CD4-positive, alpha-beta memory T cell (primary cell): ENCODE measurements at places on chromosomes 7 and 10. TPM values are rescaled to one million over a fixed set of nuclear protein-coding genes. Genes with fewer than 3 reads are reported as not detected.

Gene CABCOCO1
- not detected for total RNA-seq

GRCh38 chr10:529468-530230, 159.8 kb downstream of the DIP2C start:
- no peaks in the 10 kb centered on the region for H3K4me1 ChIP-seq
- no peaks in the 10 kb centered on the region for H3K27me3 ChIP-seq
- H3K36me3 ChIP-seq, result no peaks in the 10 kb centered on the region
- H3K4me3 ChIP-seq, result no peak overlapping the region
- no peak for DNase-seq

- no peak for DNase-seq
- peaks cover 3% of the 10 kb centered on the region for H3K27me3 ChIP-seq
- peaks cover 6% of the 10 kb centered on the region for H3K4me1 ChIP-seq
Measured at GRCh38 chr10:5592070-5592469, 67.3 kb downstream of the CALML3 start.

DNA sequence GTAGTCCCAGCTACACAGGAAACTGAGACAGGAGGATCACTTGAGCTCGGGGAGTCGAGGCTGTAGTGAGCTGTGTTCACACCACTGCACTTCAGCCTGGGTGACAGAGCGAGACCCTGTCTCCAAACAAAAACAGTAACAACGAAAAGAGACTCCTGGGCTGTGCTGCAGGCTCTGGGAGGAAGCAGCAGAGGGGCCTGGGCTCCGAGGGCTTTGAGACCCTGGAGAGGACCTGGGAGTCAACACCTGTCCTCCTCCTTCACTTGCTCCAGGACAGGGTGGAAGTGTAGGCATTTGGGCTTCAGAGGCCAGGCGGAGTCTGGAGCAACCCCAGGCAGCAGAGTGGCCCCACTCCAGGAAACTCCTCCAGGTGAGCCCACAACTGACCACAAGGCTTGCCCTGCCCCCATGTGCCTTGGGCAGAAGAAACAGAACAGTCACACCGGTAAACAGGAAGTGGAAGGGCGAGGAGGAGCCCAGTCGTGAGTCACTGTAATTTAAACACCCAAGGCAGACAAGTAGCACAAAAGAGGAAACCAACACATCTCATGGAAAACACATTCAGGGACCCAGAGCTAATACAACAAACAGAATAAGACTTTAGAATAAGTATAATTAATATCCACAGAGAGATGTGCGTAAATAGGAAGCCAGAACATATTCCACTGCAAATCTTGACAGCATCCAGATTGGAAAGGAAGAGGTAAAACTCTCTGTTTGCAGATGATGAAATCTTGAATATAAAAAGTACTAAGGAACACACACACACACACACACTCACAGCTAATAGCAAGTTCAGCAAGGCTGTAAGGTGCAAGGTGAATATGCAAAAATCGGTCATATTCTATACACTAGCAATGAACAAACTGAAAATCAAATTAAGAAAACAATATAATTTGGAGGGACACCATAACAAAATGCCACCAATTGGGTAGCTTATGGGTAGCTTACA, 20.5 kb upstream of the RASGEF1A start:
- H3K36me3 ChIP-seq, result no peaks in the 10 kb centered on the region
- peak overlapping the region; percentile 42 for H3K4me3 ChIP-seq
- H3K27me3 ChIP-seq, result no peaks in the 10 kb centered on the region
- peaks cover 42% of the 10 kb centered on the region for H3K4me1 ChIP-seq
- DNase-seq, result peak; percentile 55

DNA sequence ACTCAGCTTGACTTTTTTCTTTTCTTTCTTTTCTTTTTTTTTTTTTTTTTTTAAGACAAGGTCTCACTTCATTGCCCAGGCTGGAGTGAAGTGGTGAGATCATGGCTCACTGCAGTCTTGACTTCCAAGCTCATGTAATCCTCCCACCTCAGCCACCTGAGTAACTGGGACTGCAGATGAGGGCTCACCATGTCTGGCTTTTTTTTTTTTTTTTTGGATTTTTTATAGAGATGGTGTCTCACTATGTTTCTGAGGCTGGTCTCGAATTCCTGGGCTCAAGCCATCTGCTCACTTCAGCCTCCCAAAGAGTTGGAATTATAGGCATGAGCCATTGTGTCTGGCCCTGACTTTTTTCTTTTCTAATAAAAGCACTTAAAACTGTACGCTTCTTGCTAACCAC, 358.2 kb upstream of the IGFBP3 start:
- no peak for DNase-seq
- H3K36me3 ChIP-seq, result no peaks in the 10 kb centered on the region
- H3K4me3 ChIP-seq, result no peak overlapping the region
- no peaks in the 10 kb centered on the region for H3K27me3 ChIP-seq

Gene CASTOR2
- 3.4 TPM for total RNA-seq

DNA sequence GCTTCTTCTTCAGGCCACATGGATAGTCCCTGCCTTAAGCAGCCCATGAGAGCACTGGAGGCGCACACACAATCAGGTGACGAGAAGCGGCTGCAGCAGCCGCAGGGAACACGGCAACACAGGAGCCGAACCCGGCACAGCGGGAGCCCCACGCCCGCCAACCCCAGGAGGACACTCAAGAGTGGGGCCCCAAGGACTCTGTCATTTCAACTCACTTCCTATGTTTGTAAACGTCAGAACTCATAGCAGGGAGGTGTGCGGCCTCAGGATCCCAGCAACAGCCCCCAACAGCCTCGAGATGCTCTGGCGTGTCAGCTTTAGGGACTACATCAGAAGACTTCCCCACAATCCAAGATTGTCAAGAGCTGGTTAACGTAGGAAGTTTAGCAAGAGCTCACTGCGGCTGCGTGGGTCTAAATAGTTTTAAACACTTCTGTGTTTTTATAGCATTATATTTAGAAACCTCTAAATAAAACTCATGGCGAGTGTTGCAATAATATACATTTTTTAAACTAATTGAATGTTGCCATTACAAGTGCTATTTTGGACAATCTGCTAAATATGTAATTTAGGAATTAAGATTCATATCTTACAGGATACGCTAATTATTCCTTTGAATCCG, 123.4 kb downstream of the MAD1L1 start:
- H3K27ac ChIP-seq, result no peak overlapping the region
- DNase-seq, result no peak
- H3K27me3 ChIP-seq, result no peaks in the 10 kb centered on the region
- H3K4me3 ChIP-seq, result no peak overlapping the region
- H3K36me3 ChIP-seq, result no peaks in the 10 kb centered on the region
- H3K4me1 ChIP-seq, result peaks cover 3% of the 10 kb centered on the region

DNA sequence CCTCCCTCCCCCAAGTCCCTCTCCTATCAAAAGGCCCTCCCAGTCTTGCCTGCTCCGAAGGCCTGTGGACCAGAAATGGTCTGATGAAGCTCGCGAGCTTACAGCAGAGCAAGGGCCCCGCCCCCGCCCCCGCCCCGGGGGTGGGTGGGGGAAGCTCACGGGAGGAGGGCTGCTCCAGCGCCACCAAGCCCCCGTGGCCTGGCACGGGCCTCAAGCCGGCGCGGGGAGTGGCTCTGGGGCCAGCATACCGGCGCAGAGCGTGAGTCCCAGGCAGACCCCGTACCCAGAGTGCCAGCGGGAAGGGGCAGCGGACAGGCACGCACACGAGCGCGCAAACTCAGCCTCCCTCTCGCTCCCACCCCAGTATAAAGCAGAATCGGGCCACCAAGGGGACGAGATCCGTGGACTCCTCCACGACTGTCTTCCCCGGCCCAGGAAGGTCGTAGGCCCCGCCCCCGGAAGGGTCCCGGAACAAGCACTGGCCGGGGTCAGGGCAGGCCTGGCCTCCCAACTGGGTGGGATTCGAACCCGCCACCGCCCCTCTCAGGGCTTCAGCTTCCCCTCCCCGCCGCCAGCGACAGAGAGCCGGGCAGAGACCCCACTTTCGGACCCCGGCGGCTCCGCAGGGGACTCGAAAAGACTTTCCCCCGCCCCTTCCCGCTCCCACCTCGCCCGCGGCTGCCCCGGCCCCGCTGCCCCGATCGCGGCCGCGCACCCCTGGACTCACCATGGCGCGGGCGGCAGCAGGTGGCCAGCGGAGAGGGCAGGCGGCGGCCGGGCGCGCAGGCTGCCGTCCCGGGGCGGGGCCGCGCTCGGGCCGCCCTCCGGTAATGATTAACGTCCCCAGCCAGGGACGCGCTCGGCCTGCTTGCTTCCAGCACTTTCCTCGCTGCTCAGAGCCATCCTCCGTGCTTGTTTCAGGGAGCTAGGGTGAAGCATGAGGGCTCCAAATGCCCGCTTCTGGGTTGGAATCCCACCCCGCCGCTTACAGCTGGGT, at the start of gene PCBD1:
Gene PCBD1, minus strand, starts transcription at position 762 of the 997 bp plus-strand sequence. Its CDS starts 32 bp downstream, at position 730.
- H3K27ac ChIP-seq, result peak within 1 kb of the TSS; percentile 73
- H3K4me3 ChIP-seq, result peak within 1 kb of the TSS; percentile 26
- DNase-seq, result peak; percentile 74

DNA sequence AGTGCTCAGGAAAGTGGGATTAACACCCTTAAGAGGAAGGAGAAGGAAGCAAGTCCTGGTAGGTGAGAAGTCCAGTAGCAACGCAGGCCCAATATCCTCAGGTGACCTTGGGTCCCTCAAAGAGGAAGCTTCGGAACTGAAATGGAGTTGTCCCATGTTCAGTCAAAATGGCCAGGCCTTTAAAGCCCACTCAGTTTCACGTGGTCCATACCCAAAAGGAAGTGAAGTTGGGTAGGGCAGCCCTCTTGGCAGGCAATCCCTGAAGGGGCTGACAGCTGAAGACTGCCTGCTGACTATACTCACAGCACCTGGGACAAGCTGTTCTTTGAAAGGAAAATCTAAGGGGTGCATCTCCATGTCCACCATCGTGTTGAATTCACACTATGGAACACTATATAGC, 3.0 kb downstream of the GSAP start:
- no peak for DNase-seq
- no peak overlapping the region for H3K4me3 ChIP-seq
- H3K27me3 ChIP-seq, result no peaks in the 10 kb centered on the region
- no peak overlapping the region for H3K27ac ChIP-seq
- H3K36me3 ChIP-seq, result no peaks in the 10 kb centered on the region

Gene GJC3
- total RNA-seq, result 0.61 TPM

Gene IQUB
- 0.49 TPM for total RNA-seq

GRCh38 chr7:140594131-140594691, 46.4 kb downstream of the DENND2A start:
- H3K27ac ChIP-seq, result no peak overlapping the region
- no peaks in the 10 kb centered on the region for H3K4me1 ChIP-seq
- DNase-seq, result no peak
- H3K36me3 ChIP-seq, result no peaks in the 10 kb centered on the region
- H3K4me3 ChIP-seq, result no peak overlapping the region
- H3K27me3 ChIP-seq, result no peaks in the 10 kb centered on the region

GRCh38 chr7:55255496-55256445, 109.4 kb upstream of the LANCL2 start:
- peaks cover 8% of the 10 kb centered on the region for H3K27me3 ChIP-seq
- peak; percentile 66 for DNase-seq
- H3K4me3 ChIP-seq, result peak overlapping the region; percentile 73
- no peaks in the 10 kb centered on the region for H3K36me3 ChIP-seq

GRCh38 chr7:24656608-24657007, 83.4 kb downstream of the PALS2 start:
- no peaks in the 10 kb centered on the region for H3K27me3 ChIP-seq
- no peak overlapping the region for H3K27ac ChIP-seq
- no peak for DNase-seq
- H3K36me3 ChIP-seq, result no peaks in the 10 kb centered on the region
- no peak overlapping the region for H3K4me3 ChIP-seq

GRCh38 chr7:142412551-142413193, 154.8 kb upstream of the PRSS58 start:
- no peak overlapping the region for H3K4me3 ChIP-seq
- no peak overlapping the region for H3K27ac ChIP-seq
- no peaks in the 10 kb centered on the region for H3K27me3 ChIP-seq
- H3K36me3 ChIP-seq, result no peaks in the 10 kb centered on the region
- H3K4me1 ChIP-seq, result no peaks in the 10 kb centered on the region
- DNase-seq, result peak; percentile 43

Gene GIMAP8
- total RNA-seq, result 62.5 TPM

Gene BCCIP
- 35.4 TPM for total RNA-seq

DNA sequence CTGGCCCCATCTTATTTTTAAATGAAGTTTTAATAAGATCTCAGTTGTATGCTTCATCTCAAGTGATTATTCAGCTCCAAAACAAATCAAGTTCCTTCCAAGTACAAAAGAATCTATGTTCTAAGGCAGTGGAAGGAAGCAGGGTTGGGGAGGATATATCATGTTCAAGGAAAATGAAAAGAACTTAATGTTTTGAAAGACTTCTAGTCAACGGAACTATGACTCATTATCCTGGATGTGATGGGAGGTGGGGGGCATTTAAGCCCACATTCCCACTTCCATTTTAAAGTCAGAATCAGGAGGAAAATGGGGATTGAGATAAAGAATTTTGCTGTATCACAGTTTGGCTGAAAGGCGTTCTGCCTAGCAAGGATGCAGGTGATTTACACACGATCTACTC, 59.4 kb downstream of the FANK1 start:
- no peak overlapping the region for H3K27ac ChIP-seq
- no peaks in the 10 kb centered on the region for H3K4me1 ChIP-seq
- no peak for DNase-seq
- H3K27me3 ChIP-seq, result no peaks in the 10 kb centered on the region
- H3K4me3 ChIP-seq, result no peak overlapping the region

DNA sequence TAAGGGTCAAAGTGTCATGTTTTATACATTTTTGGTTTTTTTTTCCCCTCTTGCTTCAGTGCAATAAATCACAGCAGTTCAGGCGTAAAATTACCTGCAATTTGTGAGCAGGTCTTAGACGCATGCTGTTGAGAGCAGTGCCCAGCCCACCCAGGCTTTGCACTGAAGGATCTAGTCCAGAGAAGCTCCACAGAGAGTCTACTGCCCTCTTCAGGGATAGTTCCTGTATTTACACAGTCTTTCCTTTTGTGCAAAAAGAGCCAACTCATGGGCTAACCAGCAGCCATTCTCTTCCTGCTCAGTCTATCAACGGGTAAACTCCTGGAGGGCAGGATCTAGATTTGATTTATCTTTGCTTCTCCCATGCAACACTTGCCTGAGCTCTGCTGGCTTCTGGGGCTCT, 82.2 kb upstream of the NAMPT start:
- no peaks in the 10 kb centered on the region for H3K36me3 ChIP-seq
- no peak overlapping the region for H3K27ac ChIP-seq
- H3K4me1 ChIP-seq, result no peaks in the 10 kb centered on the region
- no peak for DNase-seq
- no peak overlapping the region for H3K4me3 ChIP-seq

Gene PON1
- total RNA-seq, result not detected

GRCh38 chr10:96358851-96359540, at the start of gene OPALIN:
Gene OPALIN (minus strand): TSS chr10:96359002. CDS start chr10:96358896, 106 bp downstream.
- no peaks in the 10 kb centered on the region for H3K4me1 ChIP-seq
- H3K27ac ChIP-seq, result no peak within 1 kb of the TSS
- H3K36me3 ChIP-seq, result no peaks in the 10 kb centered on the region
- DNase-seq, result no peak
